ENCODE measurements at places on chromosomes 16 and 17. TPM values are rescaled to one million over a fixed set of nuclear protein-coding genes. Genes with fewer than 3 reads are reported as not detected.

The SRCIN1 gene
- total RNA-seq: 23.6 TPM

GRCh38 chr16:12815361-12815760 lies 11.7 kb upstream of the CPPED1 start:
- no peak for DNase-seq

GRCh38 chr17:28127196-28127595 lies 84.7 kb downstream of the NLK start:
- no peak for DNase-seq

The CLEC18B gene
- 0.82 TPM for total RNA-seq

The LUC7L gene
- total RNA-seq: 75.0 TPM

The ABCC3 gene
- not detected for total RNA-seq

DNA sequence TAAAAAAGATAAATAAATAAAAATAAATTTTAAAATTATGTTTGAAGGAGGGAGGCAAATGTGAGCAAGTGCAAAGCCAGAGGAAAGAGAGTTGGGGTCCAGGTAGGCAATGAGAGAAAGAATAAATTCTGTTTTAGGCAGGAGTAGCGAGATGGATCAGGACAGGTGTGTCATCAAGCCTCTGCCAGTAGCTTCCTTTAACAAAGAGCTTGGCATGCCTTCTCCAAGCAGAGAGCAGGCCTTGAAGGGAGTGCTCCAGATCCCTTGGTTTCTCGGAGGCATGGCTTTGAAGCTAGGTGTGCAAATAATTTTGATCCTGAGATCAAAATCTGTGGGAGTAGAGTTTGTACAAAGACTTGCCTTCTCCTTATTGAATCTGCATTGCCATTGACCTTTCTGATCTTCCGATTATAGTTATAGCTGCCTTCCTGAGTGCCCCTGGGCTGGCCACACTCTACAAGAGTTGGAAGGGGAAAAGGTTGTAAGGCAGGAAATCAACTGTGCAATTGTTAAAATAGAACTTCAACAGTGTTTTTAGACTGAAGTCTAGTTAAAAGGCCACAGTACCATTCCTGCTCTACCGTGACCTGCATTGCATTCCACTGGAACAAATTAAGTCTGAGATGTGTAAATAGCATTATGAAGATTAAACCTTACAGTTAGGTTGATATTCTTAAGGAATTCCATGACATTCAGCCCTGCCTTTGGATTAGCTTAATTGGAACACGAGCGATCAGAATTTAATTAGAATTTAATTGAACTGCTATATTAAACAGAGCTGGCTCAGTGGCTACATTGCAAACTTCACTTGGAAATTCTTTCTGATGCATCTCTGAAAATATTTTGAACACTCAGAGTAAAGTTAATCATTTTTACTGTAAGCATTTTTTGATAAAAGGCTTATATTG lies 33.7 kb downstream of the IQCK start:
- no peak for DNase-seq

Measured in frontal cortex (tissue), 4 donors.